ENCODE measurements at places on chromosomes 1 and 21.
A peak's percentile ranks its signal among the peaks of the same experiment; 100 is the strongest.

- DNase-seq = no peak
Observed at GRCh38 chr1:151324390-151324930, 2.8 kb downstream of the PI4KB start.

DNA sequence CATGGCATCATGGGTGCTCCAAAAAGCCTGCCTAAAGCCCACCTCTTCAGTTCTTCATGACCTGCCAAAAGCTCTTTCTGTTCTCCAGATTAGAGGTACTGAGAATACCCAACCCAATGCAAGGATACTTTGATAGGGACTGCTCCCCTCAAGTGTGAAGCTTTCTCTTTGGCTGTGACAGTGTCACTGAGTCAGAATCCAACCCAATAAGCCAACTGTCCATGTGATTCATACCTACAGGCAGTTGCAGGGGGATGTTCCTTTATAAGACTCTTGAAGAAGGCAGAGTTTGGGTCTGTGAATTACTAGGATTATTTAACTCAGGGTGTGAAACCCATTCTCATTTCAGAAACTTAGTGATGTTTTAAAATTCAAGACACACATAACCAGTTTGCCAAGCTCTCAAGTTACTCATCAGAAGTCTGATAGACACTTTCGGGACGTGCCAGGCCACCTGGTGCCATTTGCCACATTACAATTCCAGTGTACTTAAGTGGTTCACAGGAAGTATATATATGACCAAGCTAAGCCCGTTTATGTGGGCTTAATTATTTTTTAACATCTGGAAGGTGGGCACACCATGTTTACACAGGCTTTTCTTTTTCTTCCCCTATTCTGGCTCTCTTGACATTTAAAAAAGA, 265.8 kb downstream of the NFIA start:
- DNase-seq = no peak

DNA sequence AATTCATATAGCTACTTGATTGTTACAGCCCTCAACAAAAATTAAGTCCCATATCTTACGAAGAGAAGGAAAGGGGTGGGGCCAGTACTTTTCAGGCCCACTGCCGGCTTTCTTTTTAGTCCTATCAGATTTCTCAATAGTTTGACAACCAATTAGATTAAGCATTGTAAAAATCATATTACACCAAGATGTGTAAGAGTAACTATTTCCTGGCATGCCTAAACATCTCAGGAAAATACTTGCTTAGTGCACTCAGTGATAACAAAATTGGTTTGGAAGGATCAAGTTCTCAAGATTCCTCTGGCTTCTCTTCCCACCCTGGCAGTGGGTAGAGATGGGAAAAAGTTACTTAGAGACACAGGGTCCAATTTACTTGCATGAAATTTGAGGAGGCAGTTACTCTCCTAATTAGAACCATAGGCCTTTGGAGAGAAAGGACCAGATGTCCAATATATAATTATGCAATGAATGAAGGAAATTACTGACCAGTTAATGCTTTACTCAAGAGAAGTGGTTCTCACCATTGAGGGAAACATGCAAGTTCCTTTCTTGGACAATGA, 30.1 kb downstream of the STPG1 start:
- no peak for DNase-seq

DNA sequence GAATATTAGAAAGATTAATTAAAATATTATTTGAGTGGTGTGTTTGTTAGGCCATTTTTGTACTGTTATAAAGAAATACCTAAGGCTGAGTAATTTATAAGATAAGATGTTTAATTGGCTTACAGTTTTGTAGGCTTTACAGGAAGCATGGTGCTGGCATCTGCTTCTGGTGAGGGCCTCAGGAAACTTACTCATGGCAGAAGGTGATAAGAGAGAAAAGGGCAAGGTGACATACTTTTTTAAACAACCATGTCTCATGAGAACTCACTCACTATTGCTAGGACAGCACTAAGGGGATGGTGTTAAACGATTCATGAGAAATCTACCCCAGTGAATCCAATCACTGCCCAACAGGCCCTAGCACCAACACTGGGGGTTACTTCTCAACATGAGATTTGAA, 56.7 kb upstream of the RGS21 start:
- DNase-seq = no peak

GRCh38 chr1:208089761-208090370, 154.3 kb downstream of the PLXNA2 start:
- DNase-seq = peak; percentile 41

Data from AG08396 (cell line).